ENCODE measurements at places on chromosomes 7 and 10. TPM values are rescaled to one million over a fixed set of nuclear protein-coding genes. Genes with fewer than 3 reads are reported as not detected.

The IDI2 gene
- not detected for total RNA-seq

The CAMK2B gene
- total RNA-seq, result 0.80 TPM

The OR6B1 gene
- total RNA-seq, result not detected

The LRIT1 gene
- total RNA-seq, result not detected

The DYNC1I1 gene
- total RNA-seq, result 7.6 TPM

Data from lung (tissue), 17 donors.